Lower lobe of right lung (tissue), 2 donors: ENCODE measurements at places on chromosomes 6 and 20. TPM values are rescaled to one million over a fixed set of nuclear protein-coding genes. Genes with fewer than 3 reads are reported as not detected.

- H3K4me1 ChIP-seq = peaks cover 15% of the 10 kb centered on the region
- H3K27ac ChIP-seq = peak overlapping the region; percentile 86
- no peaks in the 10 kb centered on the region for H3K36me3 ChIP-seq
- peak; percentile 46 for DNase-seq
These were observed 754 bp upstream of the TMEM170B start for GRCh38 chr6:11536795-11537194.

DNA sequence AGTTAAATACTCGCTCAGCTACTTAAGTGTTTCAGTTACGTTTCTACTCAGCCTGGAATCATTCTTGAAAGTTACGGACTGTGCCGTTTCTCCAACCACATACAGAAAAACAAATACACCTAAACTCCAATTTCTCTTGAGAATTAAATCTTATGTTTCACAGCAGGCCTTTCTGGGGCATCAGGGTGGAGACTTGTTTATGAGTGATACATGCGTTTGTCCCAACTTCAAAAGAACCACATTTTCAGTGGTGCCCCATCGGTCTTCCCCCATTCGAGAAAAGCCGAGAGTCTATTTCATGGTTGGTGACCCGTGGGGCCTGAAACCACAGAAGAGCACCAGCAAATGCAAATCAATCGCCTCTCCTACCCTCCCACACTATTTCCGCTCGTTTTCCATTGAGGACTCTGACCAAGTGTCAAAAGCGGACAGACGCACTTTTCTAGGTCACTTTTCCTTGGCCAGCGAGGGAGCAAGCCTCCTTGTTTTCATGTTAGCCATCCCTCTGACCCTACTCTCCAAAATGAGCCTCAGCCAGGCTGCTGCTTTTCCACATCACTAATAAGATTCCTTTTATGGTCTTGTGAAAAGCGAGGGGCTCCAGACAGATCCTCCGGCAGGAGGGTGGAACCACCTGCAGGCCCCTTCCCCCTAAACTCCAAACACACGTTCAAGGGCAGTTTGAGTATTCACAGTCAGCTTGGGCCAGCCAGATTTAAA, 3.1 kb downstream of the JAG1 start:
- no peaks in the 10 kb centered on the region for H3K27me3 ChIP-seq
- H3K36me3 ChIP-seq = peaks cover 27% of the 10 kb centered on the region
- H3K4me1 ChIP-seq = peaks cover 53% of the 10 kb centered on the region
- peak overlapping the region; percentile 81 for H3K4me3 ChIP-seq
- no peak for DNase-seq

GRCh38 chr20:3674995-3675900, 6.6 kb downstream of the ADAM33 start:
- H3K36me3 ChIP-seq = no peaks in the 10 kb centered on the region
- peaks cover 66% of the 10 kb centered on the region for H3K27me3 ChIP-seq
- no peak for DNase-seq
- H3K4me3 ChIP-seq = no peak overlapping the region
- H3K4me1 ChIP-seq = peaks cover 20% of the 10 kb centered on the region
- no peak overlapping the region for H3K27ac ChIP-seq

- no peak overlapping the region for H3K4me3 ChIP-seq
- no peaks in the 10 kb centered on the region for H3K27me3 ChIP-seq
- H3K4me1 ChIP-seq = peaks cover 9% of the 10 kb centered on the region
- H3K27ac ChIP-seq = no peak overlapping the region
- H3K36me3 ChIP-seq = peaks cover 29% of the 10 kb centered on the region
These were observed 4.2 kb upstream of the VARS1 start for GRCh38 chr6:31799781-31800180.

Gene SRSF12
- total RNA-seq = not detected

Gene COL9A1
- total RNA-seq = not detected

Gene ITPA
- 40.9 TPM for total RNA-seq

Gene TPX2
- total RNA-seq = 1.9 TPM

Gene NKX2-4
- not detected for total RNA-seq
